ENCODE measurements at places on chromosomes 11 and 22.

DNA sequence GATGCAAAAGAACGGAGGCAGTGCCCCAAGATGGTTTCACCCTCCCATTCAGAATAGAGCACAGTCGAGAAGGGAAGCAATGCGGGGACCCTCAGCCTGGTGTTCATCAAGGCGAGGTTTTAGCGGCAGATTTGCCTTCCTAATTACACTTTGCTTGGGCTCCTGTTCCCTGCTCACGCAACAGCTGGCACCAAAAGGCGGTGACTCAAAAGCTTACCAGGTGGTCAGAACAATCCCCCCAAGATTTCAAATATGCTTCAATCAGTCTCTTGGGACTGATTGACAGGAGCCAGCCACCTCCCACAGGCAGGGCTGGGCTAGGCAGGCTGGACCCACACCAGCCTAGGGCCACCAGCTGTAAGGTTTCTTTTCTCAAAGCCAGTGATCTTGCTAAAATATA, 14.2 kb downstream of the IGSF9B start:
- H3K4me3 ChIP-seq, result no peak overlapping the region
- H3K4me1 ChIP-seq, result peaks cover 44% of the 10 kb centered on the region
- DNase-seq, result no peak
- no peaks in the 10 kb centered on the region for H3K27me3 ChIP-seq
- H3K27ac ChIP-seq, result no peak overlapping the region

DNA sequence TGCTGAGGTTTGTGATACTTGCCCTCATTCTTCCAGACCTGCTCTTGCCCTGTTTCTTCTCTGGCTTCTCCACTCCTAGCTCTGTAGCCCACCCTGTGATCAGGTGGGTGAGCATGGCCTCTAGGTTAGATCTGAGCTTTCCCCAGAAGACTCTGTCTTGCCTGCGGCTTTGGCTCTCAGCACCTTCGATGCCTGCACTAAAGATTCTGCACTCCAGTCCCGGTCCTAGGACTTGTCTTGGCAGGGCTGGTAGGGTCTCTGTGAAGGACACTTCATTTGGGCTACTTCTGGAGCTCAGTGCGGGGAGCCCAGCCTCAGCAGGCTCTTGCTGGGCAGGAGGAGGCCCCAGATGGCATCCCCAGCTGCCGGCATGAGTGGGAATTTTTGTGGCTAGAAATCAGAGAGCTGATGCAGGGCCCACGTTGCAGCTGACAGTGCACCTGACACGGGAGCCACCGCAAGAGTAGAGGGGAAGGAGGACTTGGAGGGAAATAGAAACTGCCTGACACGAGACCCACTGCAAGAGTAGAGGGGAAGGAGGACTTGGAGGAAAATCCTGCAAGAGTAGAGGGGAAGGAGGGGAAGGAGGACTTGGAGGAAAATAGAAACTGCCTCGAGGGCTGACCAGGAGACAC, 226.9 kb upstream of the B3GAT1 start:
- peak; percentile 28 for DNase-seq
- H3K4me1 ChIP-seq, result no peaks in the 10 kb centered on the region
- no peak overlapping the region for H3K27ac ChIP-seq
- peaks cover 5% of the 10 kb centered on the region for H3K27me3 ChIP-seq
- no peaks in the 10 kb centered on the region for H3K36me3 ChIP-seq

DNA sequence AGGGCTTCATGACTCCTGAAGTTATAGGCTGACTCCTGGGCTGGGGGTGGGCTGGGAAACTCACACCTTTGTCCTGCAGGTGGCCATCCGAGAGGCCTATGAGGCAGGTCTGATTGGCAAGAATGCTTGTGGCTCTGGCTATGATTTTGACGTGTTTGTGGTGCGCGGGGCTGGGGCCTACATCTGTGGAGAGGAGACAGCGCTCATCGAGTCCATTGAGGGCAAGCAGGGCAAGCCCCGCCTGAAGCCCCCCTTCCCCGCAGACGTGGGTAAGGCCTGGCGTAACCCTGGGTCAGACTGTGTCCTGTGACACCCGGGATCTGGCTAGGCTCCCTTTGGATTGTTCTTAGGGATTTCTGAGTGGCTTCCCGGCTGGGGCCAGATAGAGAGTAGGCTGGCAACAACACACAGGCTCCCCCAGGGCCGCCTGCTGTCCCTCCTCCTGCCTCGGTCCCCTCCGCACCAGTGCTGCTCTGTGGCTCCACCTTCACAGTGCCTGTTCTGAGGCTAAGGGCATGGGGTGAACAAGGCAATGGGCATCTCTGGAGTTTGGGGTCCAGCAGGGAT, 3.6 kb downstream of the NDUFV1 start:
- no peak for DNase-seq
- H3K27ac ChIP-seq, result no peak overlapping the region
- H3K4me1 ChIP-seq, result peaks cover 45% of the 10 kb centered on the region
- peaks cover 13% of the 10 kb centered on the region for H3K36me3 ChIP-seq

DNA sequence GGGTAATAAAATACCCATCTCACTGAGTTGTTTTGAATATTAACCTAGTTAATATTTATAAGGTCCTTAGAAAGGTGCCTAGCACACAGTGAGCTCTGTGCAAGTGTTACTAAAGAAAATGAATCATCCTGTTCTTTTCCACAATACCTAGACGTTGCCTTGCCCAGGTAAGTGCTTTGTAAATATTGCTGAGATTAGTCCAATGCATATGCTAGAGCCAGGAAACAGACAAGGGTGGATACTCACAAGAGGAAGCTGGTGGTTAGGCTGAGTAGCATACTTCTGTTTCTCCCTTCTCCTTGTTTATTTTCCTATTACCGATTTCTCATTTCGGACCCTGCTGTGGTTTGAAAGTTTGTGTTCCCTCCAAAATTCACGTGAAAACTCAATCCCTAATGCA, 58.1 kb upstream of the BARX2 start:
- no peak overlapping the region for H3K27ac ChIP-seq
- no peaks in the 10 kb centered on the region for H3K27me3 ChIP-seq
- no peak for DNase-seq
- H3K4me1 ChIP-seq, result no peaks in the 10 kb centered on the region
- no peaks in the 10 kb centered on the region for H3K36me3 ChIP-seq

GRCh38 chr11:12678092-12678491, 3.9 kb downstream of the TEAD1 start:
- no peak overlapping the region for H3K27ac ChIP-seq
- no peaks in the 10 kb centered on the region for H3K36me3 ChIP-seq
- H3K27me3 ChIP-seq, result peaks cover 84% of the 10 kb centered on the region
- DNase-seq, result no peak
- no peak overlapping the region for H3K4me3 ChIP-seq

DNA sequence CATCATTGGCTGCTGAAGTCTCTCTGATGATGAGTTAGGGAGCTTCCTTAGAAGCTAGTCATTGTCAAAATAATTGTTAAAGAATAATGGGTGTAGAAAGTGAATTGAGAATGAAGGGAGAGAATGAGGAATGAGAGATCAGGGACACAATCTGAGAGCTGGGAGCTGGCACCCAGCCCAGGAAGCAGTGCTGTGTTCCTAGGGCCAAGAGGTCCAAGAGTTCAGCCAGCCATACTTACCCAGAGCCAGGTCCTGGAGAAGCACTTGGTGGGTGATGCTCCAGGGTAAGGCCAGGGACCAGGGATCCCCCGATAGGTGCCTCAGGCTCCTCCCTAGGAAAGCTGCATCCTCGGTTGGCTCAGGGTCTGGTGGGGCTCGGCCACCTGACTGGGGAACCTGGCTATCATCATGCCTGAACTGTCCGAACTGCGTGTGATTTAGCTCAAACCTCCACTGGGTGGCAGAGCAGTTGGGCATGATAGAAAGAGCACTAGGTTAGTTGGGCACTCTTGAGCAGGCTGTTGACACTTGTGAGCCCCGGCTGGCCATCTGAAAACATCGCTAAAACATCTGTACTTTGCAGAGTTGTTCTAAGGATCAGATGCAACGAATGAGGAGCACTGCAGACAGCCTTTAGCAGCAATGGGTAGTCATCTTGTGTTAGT, 123.9 kb upstream of the NCAM1 start:
- H3K36me3 ChIP-seq, result no peaks in the 10 kb centered on the region
- H3K4me3 ChIP-seq, result no peak overlapping the region
- H3K27me3 ChIP-seq, result peaks cover 11% of the 10 kb centered on the region
- no peak for DNase-seq
- H3K27ac ChIP-seq, result no peak overlapping the region

Measured in activated CD8-positive, alpha-beta memory T cell treated with anti-CD3 and anti-CD28 coated beads, Interleukin-2, amount 10 ng/mL, durations not matched to agents 7 days and 5 days (primary cell).